ENCODE measurements at places on chromosomes 6 and 20.
A peak's percentile ranks its signal among the peaks of the same experiment; 100 is the strongest.

DNA sequence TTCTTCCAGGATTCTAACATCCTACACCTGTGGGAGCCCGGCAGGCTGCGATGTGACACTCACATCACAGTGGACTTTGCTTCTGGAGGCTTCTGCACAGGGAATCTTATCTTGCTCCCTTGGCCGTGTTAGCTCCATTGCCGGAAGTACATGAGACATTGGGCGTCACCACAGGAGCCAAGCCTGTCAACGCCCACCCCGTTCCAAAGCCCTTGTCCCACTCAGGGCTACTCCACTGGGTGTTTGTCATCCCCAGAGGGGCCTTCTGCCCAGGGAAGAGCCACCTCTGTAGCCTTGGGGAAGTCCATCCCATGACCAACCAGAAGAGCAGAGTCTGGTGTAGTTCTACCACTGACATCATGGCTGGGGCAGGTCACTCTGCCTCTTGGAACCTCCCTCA is 1.7 kb downstream of the RAB44 start:
- peak; percentile 96 for DNase-seq

- DNase-seq, result peak; percentile 55
Measured at GRCh38 chr20:41135187-41135887, 2.0 kb upstream of the PLCG1 start.

DNA sequence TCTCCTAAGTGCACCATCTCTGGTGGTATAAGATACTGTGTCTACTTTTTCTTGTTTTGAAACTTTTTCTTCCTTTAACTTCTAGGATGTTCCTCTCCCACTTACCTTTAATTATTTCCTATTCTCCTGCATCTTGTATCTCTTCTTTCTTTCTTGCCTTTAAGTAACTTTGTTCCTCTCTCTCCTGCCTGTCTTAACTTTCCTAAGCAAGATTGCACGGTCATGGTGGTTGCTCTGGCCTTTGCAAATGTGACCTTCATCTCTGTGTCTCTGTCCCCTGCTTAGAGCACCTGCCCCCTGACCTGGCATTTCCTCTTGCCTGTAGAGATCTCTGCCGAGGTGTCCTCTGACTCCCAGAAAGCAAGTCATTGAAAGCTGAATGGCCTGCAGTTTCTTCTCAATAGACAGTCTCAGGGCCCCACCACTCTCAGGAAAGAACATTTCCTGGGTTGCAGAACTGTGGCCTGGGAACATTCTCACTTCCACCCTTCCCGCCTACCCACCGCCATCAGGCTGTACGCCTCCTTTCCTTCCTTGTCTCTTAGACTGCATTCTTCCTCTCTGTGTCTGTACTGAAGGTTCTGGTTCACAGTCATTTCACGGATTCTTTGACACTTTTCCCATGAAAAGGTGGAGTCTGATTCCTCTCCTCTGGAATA is 12.8 kb downstream of the ZDHHC14 start:
- DNase-seq, result no peak

- no peak for DNase-seq
Measured at GRCh38 chr6:105495515-105495914, 92.6 kb upstream of the PREP start.

GRCh38 chr6:160971171-160971570 is 20.4 kb upstream of the MAP3K4 start:
- no peak for DNase-seq

GRCh38 chr6:117449549-117450439 is 24.1 kb upstream of the ROS1 start:
- peak; percentile 50 for DNase-seq

DNA sequence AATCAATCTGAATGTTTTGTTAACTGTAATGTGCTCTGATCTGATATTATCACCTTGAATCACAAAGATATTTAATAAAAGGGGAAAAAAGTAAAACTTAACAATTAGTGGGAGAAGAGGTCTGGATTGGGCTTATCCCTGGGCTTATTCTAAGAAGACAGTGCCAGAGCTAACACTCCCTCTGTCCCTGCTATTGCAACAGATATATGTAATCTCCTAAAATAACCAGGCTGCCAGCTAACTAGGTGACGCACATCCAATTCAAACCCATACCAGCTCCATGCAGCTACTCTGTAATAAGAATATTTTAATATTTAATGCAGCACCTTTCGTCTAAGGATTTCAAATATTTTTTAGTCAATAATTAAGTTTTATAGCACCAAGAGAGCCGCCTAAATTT is 330.1 kb upstream of the MARCKS start:
- DNase-seq, result no peak

DNA sequence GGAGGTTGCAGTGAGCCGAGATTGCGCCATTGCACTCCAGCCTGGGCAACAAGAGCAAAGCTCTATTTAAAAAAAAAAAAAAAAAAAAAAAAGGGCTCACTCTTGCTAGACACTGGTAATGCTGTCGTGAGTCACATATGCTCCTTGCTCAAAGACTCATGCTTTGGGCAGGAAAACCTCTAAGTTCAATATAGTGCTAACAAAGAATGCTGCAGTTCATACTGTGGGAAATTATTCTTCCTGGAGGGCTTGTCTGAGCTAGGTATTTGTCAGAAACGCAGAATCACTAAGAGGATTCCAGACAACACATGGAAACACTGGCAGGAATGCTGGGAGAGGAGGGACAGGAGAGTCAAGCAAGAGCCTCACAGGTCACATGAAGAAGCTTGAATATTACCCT is 2.3 kb upstream of the LYRM2 start:
- DNase-seq, result no peak

DNA sequence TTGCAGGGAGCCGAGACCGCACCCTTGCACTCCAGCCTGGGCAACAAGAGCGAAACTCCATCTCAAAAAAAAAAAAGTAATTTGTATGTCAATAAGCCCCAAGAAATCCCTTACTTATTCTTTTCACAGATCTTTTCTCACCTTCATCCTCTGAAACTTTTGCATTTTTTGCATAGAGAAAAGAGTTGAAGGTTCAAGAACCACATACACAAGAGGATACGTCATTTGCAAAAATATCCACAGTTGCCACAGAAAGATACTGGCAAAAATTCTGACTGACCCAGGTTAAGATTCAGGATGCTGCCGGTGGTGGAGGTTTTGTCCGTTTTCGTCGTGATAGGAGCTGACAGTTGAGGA is 94.5 kb downstream of the ZMYND8 start:
- no peak for DNase-seq

DNA sequence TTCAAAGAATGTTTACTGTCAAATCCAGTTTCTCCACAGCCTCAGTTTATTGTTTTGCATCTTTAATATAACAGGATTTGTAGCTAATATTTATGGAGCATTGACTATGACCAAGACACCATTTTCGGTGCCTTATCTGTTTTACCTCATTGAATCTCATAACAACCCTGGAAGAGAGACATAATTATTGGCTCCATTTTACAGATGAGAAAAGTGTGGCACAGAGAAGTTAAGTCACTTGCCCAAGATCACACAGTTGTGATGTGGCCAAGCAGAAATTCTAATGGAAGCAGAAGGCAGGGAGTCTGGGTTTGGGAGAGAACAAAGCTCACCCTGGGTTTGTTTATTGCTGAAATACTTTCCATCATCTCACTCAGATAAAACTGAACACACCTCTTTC is 17.5 kb upstream of the NFATC2 start:
- no peak for DNase-seq

DNA sequence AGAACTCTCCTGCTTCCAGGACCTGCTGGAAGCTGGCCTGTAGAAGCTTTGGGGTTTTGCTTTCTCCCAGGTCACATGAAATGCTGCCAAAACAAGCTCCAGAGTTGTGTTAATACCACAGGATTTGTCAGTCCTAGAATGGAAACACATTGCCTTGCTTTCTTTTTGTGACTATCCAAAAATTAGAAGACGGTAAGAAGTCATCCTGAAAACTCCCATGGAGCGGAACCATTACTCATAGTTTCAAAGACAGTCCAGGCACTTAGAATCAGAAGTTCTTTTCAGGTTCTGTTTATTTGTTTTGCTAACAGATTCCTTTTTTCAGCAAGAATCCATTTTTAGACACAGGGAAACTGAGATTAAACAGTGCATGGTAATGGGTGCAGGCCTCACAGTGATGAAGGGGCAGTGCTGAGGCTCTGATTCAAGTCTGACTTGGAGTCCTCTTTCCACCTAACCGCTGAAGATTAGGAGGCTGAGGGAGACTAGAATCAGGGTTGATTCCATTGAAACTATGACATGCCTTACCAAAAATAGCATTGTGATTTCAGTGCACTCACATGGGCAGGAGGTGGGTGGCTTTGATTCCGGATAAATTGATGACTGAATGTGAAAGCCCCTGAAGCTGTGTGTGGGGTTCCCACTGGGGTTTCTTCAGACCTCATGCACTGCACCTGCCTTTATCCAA is 72.2 kb upstream of the NAA20 start:
- no peak for DNase-seq

- DNase-seq, result no peak
Measured at GRCh38 chr6:111399626-111400025, 83.4 kb downstream of the REV3L start.

DNA sequence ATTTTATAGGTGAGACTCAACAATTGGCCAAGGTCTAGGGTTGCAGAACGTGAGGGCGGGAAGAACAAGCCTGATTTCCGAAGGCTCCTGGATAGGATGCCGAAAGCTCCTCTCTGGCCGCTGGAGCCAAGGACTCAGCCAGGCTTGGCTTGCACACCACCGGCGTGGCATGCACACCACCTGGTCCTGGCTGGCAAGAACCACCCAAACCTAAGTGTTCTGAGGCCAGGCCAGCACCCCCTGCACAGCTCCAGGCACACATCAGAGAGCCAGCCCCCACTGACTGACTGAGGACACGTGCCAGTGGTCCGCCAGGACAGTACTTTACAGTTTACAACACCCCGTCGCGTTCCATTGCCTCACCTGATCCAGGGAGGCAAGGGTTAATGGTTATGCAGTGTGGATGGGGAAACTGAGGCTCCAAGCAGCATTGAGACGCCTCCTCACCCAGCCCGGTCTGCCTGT is 414 bp downstream of the TGM2 start:
- DNase-seq, result no peak

DNA sequence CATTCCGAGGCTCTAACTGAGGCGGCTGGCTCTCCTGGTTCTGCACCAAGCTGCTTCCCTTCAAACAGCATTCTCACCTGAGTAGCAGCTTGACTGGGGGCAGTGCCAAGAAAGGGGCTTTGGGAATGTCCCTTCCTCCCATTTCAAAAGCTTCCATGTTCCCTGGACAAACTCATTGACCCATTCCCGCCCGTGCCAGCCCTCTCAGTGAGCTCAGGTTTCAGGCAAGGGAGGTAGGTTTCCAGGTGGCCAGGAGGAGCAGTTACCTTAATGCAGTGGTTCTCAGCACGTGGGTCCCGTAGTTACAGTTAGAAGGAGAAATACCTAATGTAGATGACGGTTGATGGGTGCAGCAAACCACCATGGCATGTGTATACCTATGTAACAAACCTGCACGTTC is 135.2 kb downstream of the ELOVL4 start:
- no peak for DNase-seq

- no peak for DNase-seq
Measured at GRCh38 chr6:119768201-119768600, 418.6 kb upstream of the MAN1A1 start.

GRCh38 chr6:25623879-25624278 is 28.1 kb upstream of the SCGN start:
- DNase-seq, result no peak

DNA sequence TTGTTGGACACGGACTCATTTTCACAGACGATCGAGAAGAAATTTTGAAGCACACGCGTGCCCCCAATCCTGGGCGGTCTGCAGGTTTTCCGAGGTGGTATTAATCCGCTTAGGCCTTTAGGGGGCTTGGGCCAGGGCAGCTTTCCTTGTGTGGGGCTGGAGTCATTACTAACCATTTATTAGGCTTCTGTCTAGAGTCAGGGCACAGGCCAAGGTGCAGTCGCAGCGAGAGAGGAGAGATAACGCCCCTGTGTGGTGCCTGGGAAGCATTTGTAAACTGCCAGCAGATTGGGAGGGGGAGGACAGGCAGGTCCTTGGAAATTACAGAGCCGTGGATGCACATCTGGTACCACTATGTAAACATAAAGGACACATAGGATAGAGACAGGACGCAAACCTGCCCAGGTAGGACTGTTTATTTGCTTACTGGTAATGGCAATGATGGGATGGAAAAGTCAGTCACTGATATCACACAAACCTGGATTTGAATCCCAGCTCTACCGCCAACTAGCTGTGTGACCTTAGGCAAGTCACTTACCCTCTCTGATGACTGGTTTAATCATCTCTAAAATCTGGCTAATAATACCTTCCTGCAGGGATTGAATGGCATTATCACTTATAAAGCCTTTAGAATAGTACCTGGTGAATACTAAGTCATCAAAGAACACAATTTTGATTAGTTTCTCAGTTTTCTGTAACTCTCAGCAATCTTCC is 76.4 kb downstream of the TMEM242 start:
- DNase-seq, result no peak

DNA sequence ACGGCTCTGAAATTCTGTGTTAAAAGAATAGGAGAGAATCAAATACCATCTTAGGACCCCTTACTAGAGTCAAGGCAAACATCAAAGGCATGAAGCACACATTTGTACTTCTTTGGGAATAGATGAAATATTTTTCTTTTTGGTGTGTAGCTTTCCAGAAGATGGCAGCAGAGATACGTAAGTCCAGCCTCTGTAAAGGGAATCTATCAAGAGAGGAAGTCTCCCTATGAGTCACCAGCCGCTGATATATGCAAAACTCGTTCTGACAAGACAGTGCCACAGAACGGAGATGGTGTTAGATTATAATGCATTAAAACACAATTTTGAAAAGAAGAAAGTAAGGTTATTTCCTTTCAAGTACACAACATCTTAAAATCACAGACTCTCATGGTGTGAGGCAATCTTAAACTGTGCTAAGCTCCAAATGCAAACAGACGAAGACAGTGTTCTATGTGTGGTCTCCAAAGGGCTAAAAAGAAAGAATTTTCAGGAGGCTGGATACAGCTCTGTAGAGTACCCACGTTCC is 120.0 kb upstream of the AGPAT4 start:
- peak; percentile 65 for DNase-seq

- peak; percentile 62 for DNase-seq
Measured at GRCh38 chr20:6116758-6117157, 6.1 kb downstream of the FERMT1 start.

- DNase-seq, result no peak
Measured at GRCh38 chr6:7675353-7675945, 50.5 kb upstream of the BMP6 start.

DNA sequence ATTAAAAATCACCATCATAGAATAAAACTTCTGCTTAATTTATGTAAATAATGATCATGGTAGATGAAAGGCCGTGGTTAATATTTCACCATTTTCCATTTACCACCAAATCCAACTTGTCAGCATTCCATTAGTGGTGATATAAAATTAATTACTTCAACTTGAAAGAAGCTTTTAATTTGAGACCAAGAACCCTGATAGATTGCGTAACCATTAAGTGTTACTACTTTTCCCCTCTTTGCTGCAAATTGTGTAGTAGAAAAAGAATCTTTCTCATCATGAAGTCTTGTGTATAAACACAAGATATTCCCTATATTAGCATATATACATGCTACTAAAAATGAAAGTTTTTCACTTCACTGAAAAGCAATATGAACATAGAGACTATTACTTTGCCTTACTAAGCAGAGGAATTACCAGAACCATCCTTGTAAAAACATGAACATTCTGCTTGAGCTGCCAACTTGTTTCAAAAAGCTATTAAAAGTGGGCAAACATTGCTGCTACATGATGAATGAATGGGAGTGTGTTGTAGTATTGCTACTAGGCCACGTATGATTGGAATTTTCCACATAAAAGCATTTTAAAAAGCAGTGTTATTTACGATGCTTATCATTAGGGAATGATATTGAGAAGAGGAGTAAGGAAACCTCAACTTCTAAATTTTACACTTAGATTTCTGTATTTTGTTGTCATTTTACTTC is 35.0 kb downstream of the STX11 start:
- no peak for DNase-seq

- peak; percentile 31 for DNase-seq
Measured at GRCh38 chr20:46307139-46307998, 929 bp downstream of the CDH22 start.

All from large intestine (tissue), 12 donors.